NCI-H2081 (cell line): ENCODE measurements at places on chromosomes 5 and 9.

- no peak for DNase-seq
Measured at GRCh38 chr9:76038431-76038830, 148.0 kb downstream of the PCSK5 start.

DNA sequence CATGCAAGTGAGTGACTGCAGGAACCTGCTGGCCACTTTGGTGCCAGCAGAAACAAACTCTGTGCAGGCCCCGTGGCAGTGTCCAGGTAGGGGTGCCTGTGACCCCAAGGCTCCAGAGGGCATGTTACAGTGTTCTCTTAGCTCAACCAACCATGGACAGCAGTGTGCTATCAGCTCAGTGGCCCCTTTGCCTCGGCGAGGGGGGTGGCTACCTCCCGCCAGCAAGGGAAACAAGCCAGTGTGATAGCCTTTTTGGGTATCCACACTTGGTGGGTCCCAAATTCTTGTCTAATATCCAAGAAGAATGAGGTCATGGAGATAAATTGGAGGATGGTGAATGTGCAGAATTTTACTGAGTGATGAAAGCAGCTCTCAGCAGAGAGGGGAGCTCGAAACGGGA lies 298.6 kb upstream of the SLC30A5 start:
- DNase-seq: no peak

DNA sequence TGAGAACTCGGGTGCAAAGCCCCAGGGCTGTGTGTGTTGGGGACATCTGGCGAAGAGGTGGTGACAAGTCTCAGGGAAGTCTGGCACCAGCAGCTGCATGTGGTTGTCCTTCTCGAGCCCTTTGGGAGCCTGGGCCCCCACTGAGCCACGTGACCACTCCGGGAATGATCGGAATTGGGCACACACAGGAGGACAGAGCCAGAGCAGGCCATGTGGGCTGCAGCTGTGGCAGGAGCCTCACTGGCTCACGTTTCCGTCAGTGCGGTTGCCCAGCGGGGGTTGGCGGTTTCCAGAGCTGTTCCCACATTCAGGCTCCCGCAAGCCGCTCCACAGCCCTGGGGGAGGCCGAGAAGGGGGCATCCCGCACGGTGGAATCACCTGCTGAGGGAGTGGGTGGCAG lies 6.8 kb upstream of the CEL start:
- no peak for DNase-seq

DNA sequence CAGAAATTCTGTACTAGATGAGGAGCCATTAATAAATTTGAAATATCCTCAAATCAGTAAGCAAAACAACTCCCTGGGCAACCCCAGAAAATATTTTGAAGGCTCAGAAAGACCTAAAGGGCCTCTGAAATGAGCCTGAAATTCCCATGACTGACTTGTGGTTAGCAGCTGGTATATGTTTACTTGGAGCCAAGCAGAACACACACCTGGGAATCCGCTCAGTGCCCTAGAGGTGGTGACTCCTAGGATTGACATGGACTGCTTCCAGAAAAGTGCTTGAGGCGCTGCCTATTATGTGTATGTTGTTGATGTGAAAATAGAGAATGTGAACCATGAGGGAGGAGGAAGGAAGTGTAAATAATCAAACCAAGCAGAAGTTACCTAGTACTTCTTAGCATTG lies 14.7 kb downstream of the RFK start:
- peak; percentile 58 for DNase-seq

GRCh38 chr9:109733690-109734089 lies 46.3 kb upstream of the PALM2AKAP2 start:
- DNase-seq: no peak

DNA sequence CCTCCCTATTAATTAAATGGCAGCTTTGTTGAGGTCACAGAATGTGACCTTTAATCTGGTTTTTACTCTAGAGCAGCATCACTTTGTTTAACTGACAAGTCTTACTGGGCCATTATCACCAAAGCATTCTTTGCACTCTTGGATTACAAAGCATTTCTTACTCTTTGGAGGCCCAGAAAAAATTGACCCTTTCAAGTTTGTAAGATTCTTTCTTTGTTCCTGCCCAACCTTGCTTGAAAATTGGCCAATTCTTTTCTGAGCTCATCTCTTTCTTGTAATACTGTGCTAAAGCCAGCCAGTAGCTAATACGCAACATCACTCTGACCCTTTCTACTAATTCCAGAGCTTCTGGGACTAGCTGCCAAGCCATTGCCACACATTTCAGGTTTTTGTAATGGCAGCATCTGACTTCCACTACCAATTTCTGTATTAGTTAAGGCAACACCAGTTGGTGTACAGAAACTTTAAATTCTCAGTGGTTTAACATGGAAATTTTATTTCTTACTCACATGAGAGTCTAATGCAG lies 131.6 kb downstream of the PRDM6 start:
- no peak for DNase-seq

DNA sequence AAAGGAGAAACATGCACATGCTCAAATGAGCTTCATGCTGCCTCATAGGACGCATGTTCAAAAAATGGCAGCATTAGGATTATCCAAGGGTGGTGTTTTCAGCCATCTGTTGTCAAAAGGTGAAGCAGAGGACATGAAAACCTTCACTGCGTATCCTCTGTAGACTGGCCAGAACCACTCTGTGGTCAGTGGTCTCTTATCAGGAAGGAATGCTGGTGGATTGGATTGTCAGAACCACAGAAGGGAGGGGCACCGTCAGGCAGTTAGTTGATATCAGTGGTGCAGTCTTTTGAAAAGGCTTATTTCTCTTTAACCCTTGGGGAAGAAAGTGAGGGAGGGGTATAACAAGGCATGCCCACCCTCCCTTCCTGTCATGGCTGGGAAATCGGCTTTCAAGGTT lies 100.1 kb downstream of the FBXL7 start:
- DNase-seq: no peak

GRCh38 chr5:68268101-68268851 lies 52.7 kb downstream of the PIK3R1 start:
- DNase-seq: no peak

- no peak for DNase-seq
Measured at GRCh38 chr5:107157809-107158208, 512.9 kb downstream of the EFNA5 start.

GRCh38 chr9:27379311-27380251 lies 82.6 kb upstream of the EQTN start:
- DNase-seq: no peak

- no peak for DNase-seq
Measured at GRCh38 chr5:176740131-176740701, 70.1 kb upstream of the UNC5A start.

DNA sequence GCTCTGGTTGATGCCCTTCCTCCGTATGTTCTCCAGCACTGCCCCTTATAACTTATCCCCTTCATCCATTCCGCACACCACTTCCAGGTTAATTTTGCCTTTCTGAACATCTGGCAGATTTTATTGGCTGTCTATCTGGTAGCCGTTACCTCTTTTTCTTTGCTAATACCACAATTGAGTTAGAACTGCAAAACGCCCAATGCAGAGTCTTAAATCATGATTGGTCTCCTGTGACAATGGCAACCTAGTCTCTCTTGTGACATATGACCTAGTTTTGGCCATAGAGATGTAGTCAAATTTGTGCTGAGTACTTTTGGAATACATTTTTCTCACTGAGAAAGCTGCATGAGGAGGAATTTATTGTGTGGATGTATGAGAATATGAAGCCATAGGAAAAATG lies 365.7 kb upstream of the PRR16 start:
- DNase-seq: no peak

DNA sequence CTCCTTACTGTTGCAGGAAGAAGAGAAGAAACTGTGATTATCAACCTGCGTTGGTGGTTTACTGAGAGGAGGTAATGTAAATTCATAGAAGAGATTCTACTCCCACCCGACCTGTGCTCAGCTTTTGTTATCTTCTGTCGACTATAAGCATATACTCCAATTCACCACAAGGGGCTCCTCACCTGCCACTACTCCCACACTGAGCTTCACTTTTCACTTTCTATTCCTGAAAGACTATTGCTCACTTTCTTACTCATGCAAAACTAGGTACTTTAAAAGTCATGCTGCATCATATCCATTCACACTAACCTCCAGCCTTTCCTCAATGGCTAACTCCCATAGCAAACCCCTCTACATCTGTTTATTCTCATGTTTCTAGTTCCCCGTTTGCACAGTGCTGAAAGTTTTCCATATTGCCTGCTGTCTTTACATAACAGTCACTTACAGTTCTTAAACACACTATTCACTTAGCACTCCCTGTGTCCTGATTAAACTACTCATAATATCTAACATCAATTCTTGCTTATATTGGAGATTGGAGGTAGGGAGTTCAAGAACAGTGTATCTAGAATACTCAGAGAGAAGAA lies 1062.6 kb downstream of the NR2F1-AS1 start:
- DNase-seq: peak; percentile 57

DNA sequence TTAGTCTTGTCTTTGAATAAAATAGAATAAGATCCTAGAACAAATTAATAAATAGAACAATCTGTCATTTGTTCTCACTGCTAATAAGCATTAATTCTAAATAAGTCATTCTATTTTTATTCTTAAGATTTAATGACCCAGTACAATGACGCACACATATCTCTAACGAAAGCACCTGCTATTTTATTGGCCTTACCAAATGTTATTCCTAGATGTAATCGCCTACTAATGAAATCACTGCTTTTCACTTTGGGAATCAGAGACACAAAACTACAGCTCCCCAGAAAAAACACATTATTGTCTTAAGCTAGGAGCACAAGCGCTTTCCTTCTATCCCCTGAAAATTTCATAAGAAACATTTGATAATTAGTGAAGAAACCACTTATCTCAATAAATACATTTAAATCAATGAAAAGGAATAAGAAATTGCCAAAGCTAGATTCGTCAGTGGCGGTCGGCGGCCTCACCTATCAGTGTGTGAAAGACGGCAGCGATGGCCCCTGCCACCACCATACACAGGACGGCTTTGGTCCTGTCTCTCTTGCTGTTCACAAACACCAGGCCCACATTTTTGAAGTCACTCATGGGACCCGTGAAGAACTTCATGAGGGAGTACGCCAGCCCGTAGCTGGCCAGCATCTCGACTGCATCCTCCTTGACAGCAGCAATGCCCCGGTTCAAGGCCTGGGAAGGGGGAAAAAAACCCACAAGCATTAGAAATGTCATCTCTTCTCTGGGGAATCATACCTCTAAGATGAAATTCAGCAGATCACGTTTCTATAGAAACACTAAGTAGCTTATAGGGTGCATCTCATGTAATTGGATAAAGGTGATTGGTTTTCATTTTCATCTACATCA lies 102.8 kb downstream of the ANKH start:
- no peak for DNase-seq

DNA sequence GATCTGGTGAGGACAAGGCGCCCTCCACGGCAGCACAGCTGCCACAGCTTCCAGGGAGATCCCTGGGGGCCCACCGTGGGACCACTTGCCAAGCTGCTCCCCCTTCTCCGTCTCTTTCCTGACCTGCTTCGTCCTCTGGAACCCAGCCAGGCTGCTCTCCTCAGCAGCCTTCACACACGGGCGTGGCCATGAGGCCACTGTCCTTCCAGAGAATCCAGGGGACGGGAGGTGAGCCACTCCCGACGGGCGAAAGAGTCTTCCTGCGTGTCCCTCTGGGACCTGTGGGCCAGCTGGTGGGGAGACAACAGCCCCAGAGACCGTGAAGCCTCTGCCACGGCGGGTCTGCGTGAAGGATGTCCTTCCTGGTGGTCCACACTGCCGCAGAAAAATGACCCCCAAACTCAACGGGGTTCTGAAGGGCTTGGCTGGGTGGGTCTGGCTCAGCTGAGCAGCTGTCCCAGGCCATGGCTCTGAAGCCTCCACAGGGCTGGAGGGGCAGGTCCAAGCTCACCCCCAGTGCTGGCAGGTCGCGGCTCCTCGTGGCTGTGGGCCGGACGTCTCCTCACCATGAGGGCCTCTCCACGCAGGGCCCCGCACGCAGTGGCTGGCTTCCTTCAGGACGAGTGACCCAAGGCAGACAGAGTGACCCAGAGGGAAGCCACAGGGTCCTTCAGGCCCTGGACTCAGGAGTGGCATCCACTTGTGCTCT lies 47.4 kb upstream of the NKD2 start:
- no peak for DNase-seq

DNA sequence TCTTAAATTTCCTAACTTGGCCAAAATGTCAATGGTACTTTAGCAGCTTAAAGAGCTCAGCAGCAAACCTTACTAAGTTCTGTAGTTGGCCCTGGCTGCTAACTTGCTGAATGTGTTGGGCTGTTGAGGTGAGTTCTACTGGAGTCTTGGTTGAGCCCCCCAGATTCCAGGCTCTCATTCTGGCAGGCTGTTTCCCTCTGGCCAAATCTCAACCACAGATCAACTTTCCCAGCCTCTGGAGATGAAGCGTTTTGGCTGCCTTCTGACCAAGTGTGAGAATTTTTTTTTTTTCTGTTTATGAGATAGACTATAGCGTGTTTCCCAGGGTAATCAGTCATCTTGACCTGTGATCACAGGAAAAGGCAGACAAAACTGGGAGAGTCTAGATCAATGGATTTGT lies 343.7 kb downstream of the EBF1 start:
- no peak for DNase-seq

DNA sequence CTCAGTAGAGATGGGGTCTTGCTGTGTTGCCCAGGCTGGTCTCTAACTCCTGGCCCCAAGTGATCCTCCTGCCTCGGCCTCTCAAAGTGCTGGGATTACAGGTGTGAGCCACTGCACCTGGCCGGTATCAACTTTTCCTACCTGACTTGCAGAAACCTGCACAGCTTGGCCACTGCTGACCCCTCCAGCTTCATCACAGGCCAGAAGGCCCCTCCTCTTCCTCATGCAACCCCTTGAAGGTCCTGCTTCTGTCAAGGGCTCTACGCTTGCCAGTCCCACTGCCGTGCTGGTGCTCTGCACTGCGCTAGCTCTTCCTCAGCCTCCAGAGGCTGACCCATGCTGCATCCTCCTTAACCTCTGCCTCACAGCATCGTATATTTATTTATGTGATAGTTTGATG lies 32.5 kb upstream of the RNU6ATAC start:
- DNase-seq: no peak

DNA sequence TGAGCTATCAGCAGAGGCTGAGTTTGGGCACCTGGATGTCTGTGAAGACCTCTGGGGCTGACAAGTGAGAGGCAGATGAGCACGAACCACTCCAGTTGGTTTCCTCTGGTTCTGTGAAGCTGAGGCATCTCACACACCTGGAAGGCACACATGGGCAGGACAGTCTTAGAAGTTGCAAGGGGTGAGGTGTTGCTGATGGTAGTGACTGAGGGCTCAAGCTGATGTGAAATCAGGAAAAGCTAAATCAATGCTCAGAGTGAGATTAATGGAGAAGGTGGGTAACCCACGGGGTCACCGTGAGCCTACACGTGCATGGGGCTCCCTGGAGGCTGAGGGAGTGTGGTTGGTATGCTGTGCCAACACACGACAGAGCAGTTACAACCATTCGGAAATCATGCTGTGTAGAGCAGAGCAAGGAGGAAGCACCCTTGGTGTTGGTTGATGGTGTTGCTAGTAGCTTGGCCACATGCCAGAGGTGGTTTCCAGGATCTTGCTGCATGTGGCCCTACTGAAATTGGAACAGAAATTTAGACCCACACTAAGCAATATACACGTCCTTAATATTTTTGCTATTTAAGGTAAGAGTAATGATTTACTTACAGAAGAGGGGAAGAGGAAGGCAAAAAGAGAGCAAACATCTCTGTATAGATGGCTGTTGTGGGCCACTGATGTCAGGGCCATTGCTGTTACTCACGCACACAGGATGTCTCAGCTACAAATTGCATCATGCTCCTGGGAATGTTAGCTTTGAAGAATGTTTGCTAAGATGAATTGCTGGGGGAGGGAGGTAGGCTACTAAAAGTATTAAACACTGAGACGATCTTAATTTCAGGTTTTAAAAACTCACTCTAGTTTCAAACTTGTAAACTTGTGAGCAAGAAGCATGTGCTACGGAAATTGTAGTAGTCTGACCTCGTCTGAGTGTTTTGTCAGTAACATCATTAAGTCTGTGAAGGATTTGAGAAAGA lies 170.5 kb downstream of the ARHGEF28 start:
- peak; percentile 29 for DNase-seq
